Smooth muscle cell of trachea (primary cell): ENCODE measurements at places on chromosomes 3 and 15. TPM values are rescaled to one million over a fixed set of nuclear protein-coding genes. Genes with fewer than 3 reads are reported as not detected.

The SOX14 gene
- not detected in 2 replicates for total RNA-seq

The CCR2 gene
- not detected in 2 replicates for total RNA-seq

The IGSF10 gene
- total RNA-seq: 0.99 and 1.3 TPM in 2 replicates

The FGD5 gene
- total RNA-seq: 1.7 and 1.8 TPM in 2 replicates

The CASR gene
- total RNA-seq: not detected in 2 replicates

The CCR1 gene
- 4.5 and 7.6 TPM in 2 replicates for total RNA-seq
